8988T (cell line): ENCODE measurements at places on chromosomes 2 and 18.
A peak's percentile ranks its signal among the peaks of the same experiment; 100 is the strongest.

DNA sequence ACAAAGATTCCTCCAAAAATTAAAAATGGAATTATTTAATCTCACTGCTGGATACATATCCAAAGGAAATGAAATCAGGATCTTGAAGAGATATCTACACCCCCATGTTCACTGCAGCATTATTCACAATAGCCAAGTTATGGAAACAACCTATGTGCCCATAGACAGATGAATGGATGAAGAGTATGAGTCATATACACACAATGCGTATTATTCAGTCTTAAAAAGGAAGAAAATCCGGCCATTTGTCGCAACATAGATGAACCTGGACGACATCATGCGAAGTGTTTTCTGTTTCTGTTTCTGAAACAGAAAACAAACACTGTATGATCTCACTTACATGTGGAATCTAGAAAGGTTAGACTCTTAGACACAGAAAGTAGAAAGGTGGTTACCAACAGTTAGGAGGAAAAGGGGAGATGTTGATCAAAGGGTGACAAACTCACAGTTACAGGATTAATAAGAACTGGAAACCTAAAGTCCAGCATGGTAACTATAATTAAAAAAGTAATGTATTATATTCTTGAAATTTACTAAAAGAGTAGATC is 87.8 kb upstream of the ERBB4 start:
- DNase-seq: no peak

- DNase-seq: no peak
Measured at GRCh38 chr2:7997279-7997678, 684.6 kb upstream of the ID2 start.

GRCh38 chr2:39479696-39480095 is 42.6 kb upstream of the MAP4K3 start:
- no peak for DNase-seq

DNA sequence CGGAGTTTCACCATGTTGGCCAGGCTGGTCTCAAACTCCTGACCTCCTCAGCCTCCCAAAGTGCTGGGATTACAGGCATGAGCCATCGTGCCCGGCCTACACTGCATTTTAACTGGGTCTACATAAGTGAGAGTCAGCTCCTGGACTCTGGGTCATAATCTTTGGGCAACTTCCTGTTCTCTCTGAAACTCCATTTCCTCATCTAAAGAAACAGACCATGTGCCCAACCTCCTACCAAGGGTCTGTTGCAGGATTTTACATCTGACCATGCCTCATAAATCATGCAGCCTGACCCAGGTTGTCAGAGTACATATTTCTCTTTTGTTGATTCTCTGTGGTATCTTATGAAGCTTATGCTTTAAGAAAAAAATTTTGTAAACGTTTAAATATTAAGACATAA is 280.4 kb downstream of the ALPK2 start:
- no peak for DNase-seq

DNA sequence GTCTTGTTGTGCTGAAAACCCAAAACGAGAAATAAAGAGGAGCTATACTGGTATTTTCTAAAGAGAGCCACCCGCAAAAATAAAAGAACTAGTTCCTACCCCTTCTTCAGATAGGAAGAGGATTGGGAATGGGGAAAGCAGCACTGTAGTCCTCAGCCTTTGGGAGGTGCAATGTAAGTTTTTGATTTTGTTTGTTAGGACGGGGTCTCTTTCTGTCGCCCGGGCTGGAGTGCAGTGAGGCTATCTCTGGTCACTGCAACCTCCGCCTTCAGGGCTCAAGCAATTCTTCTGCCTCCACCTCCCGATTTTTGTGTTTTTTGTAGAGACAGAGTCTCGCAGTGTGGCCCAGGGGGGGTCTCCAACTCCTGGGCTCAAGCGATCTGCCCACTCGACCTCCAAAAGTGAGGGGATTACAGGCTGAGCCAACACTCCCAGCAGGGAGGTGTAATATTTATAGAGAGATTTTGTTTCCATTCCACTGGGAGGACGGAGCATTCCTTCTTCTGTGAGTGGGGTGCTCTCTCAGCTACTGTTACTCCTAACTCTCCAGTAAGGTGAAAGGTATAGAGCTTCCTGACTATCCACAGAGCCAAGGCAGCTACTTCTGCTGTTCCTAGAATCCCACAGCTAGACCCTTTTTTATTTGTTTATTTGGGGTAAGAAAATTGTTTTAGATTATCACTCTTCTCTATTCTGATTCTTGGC is 13.1 kb upstream of the GULP1 start:
- no peak for DNase-seq

DNA sequence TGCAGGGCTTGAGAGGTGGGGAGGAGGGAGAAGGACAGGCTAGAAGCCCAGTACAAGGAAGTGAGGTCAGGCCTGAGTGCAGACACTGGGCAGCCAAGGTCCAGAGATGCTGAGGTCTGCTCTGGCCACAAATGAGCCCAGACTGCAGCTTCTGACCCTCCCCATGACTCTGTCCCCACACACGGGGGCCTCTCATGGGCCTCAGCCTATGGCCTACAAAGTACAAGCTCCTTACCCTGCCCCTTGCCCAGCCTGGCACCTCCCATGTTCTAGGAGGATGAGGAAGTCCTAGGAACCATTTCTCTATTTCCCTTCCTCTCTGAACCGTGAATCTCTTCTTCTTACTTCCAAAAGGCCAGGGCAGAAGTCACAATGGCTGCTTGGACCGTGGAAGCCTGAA is 193.8 kb downstream of the ANKRD30B start:
- DNase-seq: no peak

- no peak for DNase-seq
Measured at GRCh38 chr2:176130147-176130956, 847 bp downstream of the HOXD8 start.

DNA sequence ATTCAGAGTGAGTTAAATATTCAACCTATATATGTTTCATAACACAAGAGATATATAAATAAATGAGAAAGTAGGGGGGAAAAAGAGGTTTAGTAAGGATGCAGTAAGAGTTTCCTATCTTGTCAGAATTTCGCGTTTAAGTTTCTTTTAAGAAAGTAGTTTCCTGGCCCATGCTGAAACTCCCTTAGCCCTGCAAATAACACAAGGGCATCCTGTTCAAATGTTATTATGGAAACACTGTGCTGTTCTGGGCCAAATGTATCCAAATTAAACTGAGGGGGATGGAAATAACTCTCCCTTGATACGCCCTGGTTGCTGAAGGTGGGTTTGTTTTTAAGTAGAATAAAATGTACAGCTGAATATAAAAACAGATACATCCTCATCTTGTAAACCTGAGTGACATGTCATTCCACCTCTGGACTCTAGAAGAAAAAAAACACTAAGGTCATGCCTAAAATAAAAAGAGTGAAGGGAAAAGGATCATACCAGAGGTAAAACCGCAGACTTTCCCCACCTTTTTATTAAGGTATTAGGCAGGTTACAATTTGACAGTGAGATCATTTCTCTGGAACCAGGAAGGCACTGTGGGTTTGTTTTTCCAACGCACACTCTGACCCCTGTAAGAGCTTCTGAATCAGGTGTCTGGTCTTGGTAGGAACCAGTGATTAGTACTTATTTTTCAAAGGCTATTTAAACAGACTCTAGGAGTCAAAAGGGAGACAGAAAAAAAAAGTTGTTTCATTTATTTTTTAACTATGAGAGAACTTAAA is 16.7 kb downstream of the BCL2 start:
- no peak for DNase-seq

DNA sequence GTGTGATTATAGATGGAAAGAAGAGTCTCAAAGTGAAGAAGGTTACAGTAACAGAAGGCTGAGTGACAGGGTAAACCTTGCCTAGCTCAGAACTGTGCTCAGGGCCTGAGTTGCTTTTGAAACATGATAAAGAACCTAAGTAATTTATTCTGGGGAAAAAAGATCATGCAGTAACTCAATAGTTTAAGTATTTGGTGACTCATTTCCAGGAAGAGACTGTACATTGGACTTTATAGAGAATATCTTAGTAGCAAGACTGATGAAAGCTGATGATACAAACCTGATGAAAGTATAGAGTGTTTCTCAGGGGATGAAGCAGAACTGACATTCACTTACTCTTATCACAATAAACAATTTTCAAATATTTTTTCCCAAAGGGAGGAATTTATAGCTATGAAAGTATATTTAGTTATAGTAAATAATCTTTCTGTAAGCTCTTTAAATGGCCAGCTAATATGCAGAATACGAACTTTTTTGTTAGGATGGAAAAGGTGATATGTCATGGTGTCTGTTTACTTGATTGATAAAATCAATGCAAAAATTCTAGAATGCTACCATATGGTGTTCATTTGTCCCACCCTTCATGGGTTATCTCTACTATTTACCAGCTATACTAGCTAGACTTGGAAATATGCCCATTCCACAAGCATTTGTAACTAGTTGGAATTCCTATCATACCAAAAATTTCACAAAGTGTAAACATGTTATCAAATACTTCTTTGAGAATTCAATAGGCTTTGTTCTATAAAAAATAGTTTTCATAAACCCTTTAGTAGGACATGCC is 1265.5 kb upstream of the ACVR2A start:
- peak; percentile 20 for DNase-seq

GRCh38 chr2:40606862-40607261 is 155.0 kb upstream of the SLC8A1 start:
- no peak for DNase-seq

DNA sequence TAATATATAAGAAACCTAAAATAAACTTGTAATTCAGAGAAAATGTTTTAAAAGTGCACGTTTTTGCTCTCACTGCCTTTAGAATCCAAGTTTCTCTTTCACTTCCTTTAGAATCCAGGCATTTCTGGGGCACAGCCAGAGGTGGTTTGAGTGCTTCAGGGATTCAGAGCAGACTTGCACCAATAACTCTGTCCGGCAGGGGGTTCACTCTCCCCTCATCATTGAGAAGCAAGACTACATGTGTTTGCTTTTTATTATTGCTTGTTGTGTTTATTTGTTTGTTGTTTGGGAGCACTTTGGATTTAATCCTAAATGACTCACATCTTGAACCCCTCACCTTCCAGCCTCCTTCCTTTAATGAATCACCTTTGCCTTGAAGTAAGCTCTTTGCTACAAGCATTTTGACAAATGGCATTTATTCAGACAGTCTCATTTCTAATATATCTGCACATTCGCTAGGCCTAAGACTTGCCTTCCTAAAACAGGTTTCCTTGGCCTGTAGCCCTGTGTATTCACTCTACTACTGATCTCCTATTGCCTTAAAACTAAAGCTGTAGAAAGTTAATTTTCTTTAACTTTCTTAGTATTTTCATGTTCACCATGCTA is 233.5 kb upstream of the ATP5MC3 start:
- no peak for DNase-seq

DNA sequence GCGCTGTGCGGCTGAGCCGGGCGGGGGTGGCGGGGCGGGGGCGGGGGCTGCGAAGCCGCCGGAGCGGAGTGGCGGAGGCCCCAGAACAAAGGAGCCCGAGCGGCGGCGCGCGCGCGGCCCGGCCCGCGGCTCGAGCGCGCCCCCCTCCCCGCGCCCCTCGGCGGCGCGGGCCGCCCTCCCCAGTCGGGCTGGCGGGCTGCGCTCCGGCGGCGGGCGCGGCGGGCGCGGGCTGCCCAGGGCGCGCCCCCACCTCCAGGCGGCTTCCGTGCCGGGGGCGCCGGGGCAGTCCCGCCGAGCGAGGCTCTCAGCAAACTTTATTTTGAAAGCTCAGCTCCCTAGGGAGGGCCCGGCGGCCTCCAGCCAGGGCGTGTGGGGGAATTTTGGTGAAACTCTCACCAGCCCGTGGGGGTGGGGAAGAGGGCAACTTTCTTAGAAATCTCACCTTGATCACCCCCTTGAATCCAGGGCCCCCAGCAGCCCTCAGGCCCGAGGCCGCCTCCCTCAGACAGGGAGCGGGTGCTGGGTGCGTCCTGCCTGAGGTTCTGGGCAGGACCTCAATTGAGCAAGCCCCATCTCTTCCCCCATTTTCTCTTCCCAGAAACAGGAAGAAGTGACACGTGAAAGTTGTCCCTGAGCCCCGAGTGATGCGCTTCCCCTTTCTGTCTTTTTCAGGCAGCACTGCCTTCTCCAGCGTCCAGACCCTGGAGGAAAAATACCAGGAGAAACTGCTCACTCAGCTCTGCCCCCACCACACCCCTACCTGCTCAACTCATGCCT is 786 bp downstream of the TET3 start:
- DNase-seq: no peak

- no peak for DNase-seq
Measured at GRCh38 chr2:159249990-159250715, 36.4 kb downstream of the WDSUB1 start.

- no peak for DNase-seq
Measured at GRCh38 chr2:31688282-31688681, 107.5 kb upstream of the SRD5A2 start.

- no peak for DNase-seq
Measured at GRCh38 chr18:3649633-3650426, 199.9 kb downstream of the TGIF1 start.

DNA sequence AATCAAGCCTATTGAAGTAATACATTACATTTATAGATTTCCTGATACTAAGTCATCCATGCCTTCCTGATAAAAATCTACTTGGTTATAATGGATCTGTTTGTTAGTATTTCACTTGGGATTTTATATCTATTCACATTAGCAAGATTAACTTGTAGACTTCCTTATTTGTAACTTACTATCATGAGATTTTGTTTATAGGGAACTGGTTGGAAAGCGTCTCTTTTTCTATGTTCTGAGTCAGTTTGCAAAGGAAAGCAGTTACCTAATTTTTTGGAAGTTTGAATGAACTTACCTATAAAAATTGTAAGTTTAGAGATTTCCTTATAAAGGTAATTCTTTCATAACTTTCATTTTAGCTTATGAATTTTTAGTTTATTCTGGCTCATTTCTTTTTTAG is 141.4 kb downstream of the SMAD7 start:
- DNase-seq: no peak

GRCh38 chr2:229043681-229044080 is 227.4 kb downstream of the PID1 start:
- no peak for DNase-seq

GRCh38 chr18:13381944-13382365 is 163.4 kb downstream of the LDLRAD4 start:
- no peak for DNase-seq

- no peak for DNase-seq
Measured at GRCh38 chr2:203280428-203281064, 41.7 kb downstream of the CYP20A1 start.

- no peak for DNase-seq
Measured at GRCh38 chr2:163953390-163953907, 217.6 kb upstream of the FIGN start.

DNA sequence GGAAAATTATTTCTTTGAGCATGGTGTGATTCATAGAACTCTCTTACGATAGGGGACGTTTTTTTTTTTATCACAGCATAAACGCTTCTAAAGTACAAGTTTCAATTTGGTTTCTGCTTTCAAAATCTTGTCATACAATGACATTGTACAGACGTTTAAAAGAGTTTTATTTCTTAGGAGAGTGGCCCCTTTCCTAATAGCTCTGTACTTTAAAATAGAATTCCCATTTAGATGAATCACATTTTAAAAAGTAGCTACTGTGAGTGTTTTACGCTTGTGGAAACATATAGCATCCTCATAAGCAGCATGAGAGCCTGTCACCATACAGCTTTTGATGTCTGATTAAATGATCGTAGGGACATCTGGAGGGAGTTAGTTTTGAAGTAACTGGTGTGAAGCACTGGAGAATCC is 510.9 kb downstream of the PARD3B start:
- no peak for DNase-seq
